NCI-H1092 treated with DMSO at 0.1 percent for 48 hours (cell line): ENCODE measurements at places on chromosomes 4 and X.
A peak's percentile ranks its signal among the peaks of the same experiment; 100 is the strongest.

GRCh38 chr4:95596676-95597075 is 47.9 kb upstream of the UNC5C start:
- no peak for DNase-seq

- DNase-seq: no peak
Observed at GRCh38 chr4:121072224-121073003, at the start of gene NDNF. Gene NDNF (minus strand): TSS chr4:121072535. CDS start chr4:121045837, 26,698 bp downstream.

DNA sequence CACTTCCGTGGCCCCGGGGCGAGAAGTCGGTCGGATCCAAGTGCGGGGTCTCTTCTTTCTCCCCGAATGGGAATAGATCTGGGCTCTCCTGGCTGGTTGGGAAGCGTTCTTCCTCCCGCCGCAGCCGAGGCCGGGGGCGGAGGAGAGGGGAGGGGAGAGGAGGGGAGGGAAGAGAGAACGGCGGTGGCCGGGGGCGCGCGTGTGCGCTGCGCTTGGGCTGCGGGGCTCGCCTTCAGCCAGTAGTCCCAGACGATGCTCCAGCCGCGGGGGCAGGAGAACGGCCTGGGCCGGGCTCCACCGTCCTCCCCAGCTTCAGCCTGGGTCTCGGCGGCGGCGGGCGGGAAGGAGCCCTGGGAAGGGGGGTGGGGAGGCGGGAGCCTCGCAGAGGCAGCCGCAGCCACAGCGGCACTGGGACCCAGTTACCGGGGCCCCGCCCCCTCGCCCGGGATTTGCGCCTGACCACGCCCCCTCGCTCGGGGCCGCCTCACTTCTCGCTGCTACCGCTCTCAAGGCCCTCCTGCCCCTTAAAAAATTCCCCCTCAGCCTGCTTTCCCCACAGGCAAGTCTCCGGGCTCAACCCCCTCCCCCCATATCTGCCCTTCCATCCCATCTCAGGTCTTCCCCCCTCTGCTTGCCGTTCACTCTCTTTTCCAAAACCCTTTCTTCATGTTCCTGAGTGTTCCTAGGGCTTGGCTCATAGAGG is at the start of gene FGD1:
TSS of gene FGD1 (minus strand) at position 421 of the 703 bp plus-strand sequence. CDS start 802 bp downstream, outside the sequence.
- DNase-seq: peak; percentile 68

DNA sequence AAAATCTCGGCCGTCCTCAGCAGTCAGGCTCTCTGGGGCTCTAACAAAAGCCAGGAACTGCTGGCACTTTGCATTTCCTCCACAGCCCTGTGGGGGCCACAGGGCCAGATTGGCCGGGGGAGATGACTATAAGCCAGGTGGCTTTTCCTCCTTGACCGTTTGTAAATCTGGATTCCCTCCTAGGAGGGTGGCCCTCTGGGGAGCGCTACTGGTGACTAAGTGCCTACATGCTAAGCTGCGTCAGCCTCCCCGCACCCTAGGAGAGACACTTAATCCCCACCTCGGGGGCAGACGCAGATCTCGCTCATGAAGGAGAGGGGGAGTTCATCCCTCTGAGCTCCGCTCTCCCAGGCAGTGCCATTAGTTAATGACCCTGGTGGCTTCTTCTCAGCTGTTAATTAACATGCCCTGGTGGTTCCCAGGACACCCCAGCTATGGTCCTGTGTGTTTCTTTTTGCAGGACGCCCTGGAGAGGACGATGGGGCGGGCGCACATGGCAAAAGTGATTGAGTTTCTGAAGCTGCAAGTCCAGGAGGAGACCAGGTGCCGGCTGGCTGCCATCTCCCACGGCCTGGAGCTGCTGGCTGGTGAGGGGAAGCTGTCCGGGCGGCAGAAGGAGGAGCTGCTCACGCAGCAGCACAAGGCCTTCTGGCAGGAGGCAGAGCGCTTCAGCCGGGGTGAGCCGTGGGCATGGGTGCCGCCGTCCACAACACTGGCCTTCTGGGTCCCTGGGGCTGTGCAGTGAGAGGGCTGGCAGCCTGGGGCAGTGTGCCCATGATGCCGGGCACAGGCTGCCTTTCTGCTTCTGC is 41.6 kb downstream of the EVC start:
- no peak for DNase-seq

DNA sequence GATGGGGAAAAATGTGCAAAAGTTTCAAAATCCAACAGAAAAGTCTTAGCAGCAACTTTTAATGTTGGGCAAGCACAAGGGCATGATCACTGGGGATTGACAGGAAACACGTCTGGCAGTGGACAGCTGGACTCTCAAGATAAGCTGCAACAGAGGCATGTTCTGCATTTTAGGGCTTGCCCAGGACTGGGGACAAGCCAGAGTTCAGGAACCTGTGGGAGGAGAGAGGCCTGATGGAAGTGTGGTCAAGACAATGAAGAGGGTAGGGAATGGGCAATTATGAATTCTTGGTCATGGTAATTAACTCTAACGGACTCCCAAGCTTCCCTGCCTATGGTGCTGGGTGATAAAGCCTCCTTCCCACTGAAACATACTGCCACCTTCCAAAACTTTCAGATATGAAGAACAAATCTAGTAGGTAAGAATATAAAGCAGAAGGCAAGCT is 48.4 kb downstream of the ANXA3 start:
- no peak for DNase-seq

DNA sequence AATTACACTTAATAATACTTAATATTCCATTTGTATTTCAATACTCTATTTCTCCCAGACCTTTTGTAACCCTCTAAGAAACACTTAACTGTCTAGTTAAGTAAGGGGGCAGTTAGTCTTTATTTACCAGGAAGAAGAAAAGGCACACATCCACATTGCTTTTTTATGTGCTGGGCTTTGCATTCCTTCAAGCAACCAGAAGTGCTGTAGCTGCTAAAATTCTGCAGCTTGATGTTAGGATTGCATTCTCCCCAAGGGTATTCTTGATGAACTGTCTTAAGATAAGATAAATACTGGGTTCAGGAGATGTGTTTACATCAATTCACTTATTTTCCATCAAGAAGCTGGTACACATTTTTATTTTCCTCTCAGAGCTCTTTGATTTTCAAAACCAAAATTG is 24.0 kb downstream of the ASIC5 start:
- no peak for DNase-seq

GRCh38 chr4:3680656-3681055 is 85.5 kb upstream of the ADRA2C start:
- no peak for DNase-seq

DNA sequence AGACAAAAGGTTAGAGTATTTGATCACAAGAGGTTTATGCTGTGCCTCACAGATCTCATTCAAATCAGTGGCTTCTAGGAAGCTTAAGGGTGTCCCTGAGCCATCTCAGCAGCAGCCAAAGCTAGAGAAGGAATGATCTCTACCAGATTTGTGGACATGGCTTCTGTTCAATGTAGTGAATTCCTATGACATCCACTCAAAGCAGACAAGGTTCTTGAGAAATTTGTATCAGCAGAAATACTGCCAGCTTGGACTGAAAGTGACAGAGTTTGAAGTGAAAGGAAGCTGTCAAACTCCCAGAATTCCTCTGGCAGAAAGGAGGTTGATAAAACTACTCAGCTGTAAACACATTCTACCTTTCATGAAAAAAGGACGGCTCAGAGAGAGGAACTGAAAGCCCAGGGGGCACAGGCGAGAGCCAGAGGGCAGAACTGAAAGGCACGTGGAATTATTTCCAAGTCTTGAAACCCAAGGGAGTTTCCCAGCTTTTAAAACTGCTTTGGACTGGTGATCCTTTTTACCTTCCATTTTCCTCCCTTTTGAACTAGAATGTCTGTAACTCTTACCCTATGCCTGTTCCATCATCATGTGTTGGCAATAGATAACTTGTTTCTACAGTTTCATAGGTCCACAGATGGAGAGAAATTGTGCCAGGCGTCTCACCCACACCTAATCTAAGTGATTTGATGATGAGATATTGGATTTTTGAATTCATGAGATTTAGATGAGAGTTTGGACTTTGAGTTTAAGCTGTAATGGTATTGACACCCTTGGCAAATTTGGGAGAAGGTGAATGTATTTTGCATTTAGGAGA is 14.5 kb upstream of the MED14 start:
- DNase-seq: no peak

- no peak for DNase-seq
Observed at GRCh38 chrX:108029928-108030711, 14.7 kb upstream of the VSIG1 start.

DNA sequence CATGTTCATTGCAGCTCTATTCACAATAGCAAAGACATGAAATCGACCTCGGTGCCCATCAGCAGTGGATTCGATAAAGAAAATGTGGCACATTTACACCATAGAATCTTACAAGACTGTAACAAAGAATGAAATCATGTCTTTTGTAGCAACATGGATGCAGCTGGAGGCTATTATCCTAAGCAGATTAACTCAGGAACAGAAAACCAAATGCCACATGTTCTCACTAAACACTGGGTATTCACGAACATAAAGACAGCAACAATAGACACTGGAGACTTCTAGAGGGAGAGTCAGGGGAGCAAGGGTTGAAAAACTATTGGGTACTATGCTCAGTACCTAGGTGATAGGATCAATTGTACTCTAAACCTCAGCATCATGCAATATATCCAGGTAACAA is 180.5 kb downstream of the PPP1R2C start:
- DNase-seq: no peak

- DNase-seq: no peak
Observed at GRCh38 chr4:11741190-11741652, 312.5 kb upstream of the HS3ST1 start.
